NCI-H2081 treated with DMSO at 0.1 percent for 48 hours (cell line): ENCODE measurements at places on chromosomes 2 and 18.

DNA sequence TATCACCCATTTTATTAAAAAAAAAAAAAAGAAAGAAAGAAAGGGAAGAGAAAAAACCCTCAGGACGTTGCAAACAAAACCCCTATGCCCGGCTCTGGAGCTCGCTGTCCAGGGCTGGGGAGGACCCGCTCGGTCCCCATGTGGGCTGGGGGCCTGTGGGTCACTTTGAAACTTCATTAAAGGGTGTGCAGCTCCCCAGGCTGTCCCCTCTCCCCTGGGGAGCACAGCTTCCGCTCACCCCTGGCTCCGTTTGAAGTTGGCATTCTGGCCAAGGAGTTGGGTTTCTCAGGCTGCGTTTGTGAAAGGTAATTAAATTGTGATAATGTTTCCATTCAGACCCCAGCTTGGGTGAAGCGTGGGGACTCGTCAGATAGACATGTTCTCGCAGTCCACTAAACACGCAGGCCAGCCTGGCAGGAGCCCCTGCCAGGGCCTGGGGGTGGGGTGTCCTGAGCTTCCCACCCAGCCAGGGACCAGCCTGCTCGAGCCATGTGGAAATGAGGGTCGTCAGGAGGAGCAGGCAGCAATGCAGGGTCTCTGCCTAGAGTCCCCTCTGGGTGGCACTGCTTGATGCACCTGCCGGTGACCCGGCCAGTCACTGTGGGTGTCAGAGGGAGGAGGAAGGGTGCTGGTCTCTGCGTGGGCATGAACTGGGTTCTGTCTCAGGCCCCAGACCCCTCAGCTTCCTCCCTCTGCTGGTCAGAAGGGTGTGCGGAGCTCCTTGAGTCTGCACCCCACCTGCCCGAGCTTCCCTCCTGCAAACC lies 166.2 kb downstream of the INHBB start:
- DNase-seq: no peak

DNA sequence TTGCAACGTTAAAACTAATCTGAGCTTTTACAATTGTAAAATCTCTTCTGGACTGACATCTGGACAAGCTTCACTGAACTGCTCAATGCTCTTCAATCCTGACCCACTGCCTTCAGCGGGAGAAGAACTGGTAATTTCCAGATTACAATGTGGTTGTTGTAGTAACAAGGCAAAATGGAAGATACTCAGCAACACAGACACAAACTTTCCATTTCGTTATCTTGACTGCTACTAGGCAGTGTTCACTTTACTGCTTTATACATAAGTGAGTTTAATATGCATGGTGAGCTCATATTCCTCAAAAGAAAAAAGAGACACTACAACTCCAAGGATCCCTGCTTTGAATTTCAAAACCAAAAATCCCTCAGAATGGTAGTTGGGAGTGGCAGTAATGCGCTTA lies 51.9 kb downstream of the GRB14 start:
- no peak for DNase-seq

GRCh38 chr2:126880817-126881216 lies 17.9 kb upstream of the TEX51 start:
- DNase-seq: no peak

DNA sequence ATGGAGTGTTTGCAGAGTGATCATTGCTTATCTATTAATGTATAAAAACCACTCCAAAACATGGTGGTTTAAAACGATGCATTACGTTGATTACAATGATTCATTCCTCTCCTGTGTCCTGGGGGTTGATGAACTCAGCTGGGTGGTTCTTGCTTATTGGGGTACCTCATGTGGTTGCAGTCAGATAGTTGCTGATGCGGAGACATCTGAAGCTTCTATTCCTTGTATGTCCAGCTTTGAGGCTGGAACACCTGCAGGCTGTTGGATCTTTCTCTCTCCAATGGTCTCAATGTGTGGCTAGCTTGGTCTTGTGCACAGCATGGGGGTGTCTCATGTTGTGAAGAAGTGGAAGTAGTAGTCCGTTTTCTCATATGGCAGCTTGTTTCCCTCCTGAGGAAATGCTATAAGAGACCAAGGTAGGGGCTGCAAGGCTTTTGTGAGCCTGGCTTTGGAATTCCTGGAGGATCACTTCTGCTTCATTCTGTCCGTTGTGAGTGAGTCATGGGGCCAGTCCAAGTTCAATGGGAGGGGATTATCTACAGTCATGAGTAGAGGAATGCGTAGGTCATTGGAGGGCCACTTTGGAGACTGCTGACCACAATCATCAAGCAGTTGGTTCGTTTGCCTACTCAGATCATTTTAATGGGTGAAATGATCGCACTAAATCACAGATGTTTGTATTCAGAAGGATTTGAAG lies 601.0 kb downstream of the SLC4A3 start:
- no peak for DNase-seq

DNA sequence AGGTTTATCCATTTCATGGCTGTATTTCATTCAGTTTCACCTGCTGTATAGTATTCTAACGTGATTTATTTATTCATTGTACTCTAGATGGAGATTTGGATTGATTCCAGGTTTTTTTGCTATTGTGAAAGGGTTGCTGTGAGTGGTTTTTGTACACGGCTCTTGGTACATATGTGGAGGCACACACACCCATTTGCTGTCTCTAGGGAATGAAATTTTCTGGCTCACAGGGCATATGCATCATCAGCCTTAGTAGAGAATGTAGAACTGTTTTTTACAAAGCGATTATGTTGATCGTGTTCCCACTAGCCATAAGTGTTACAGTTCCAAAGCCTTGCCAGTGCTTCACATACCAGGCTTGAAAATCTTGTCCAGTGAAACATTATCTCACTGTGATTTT lies 5.1 kb downstream of the SPTBN1 start:
- DNase-seq: no peak

- no peak for DNase-seq
These were observed 41.2 kb upstream of the DAPL1 start for GRCh38 chr2:158753641-158754611.

DNA sequence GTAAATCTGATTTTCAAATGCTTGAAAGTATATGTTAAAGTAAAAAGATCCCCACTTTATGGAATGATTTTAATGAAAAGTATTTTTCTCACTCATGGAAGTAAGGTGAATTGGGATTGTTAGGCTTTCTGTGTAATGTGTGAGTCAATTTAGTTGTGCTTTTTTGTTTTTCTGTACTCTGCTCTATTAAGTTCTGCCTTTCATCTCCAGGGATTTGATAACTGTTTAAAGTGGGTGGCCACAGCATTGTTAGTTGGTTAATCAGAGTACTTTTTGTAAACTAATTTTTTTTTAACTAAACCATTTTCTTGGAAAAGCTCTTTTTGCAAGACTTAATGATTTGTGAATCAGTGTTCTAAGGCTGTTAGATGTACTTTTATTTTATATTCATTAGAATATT lies 76.8 kb downstream of the ABI2 start:
- DNase-seq: no peak

DNA sequence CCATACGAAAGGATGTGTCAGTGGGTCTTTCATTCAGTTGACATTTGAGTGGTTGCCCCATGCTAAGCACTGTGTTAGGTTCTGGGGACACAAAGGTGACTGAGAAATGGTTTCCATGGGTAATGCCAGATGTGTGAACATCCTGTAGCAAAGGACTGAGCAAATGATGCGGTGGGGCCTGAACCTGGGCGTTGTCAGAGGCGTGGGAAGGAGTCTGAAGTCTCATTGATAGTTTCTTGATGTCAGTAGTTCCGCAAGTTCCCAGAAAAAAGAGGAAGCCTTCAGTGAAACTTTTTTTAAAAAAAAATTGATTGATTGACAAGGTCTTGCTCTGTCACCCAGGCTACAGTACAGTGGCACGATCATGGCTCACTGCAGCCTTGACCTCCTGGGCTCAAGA lies 56.9 kb downstream of the LIMS1 start:
- DNase-seq: no peak

- DNase-seq: no peak
These were observed 93.9 kb downstream of the ACVR1 start for GRCh38 chr2:157782057-157782845.

DNA sequence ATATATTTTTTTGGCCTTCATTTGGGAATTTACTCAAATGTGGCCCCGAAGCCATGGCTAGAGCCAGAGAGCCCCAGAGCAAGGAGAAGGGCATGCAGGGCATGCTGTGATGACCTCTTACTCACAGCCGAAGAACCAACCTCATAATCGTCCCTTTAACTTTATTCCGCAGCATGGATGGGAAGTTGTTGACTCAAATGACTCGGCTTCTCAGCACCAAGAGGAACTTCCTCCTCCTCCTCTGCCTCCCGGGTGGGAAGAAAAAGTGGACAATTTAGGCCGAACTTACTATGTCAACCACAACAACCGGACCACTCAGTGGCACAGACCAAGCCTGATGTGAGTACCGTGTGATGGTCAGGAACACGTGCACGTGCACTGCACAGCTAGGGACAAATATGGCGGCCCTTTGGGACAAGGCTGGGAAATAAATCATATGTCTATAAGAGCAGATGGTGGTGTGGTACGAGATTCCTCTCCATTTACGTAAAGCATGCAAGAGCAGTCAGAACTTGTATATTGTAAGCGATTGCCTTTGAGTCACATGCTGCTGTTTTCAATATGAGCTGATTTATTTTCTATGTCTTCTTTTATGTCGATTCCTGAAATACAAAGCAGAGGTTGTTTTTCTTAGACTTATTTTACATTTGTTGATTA lies 280.9 kb downstream of the NEDD4L start:
- DNase-seq: no peak

GRCh38 chr2:102334486-102334885 lies 21.1 kb upstream of the IL18R1 start:
- DNase-seq: no peak

- no peak for DNase-seq
These were observed 10.7 kb upstream of the FAHD2A start for GRCh38 chr2:95391641-95392310.

GRCh38 chr2:141654311-141654710 lies 476.5 kb downstream of the LRP1B start:
- DNase-seq: no peak

DNA sequence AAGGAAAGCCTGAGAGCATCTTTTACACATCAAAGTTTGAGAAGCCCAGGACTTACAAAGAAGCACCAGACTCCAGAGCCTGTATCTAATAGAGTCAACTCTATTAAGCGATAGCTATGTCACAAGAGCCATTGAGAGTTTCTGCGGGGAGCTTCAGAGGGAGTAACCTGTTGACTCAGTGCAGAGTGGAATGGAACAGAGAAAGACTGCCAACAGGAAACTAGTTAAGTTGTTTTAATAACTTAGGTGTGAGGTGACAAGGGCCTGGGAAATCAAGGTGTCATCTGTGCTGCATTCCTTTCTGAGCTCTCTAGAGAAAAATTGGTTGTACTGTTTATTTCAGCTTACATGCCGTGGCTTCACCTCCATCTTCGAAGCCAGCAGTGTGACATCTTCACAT lies 513.8 kb upstream of the POU3F3 start:
- no peak for DNase-seq

DNA sequence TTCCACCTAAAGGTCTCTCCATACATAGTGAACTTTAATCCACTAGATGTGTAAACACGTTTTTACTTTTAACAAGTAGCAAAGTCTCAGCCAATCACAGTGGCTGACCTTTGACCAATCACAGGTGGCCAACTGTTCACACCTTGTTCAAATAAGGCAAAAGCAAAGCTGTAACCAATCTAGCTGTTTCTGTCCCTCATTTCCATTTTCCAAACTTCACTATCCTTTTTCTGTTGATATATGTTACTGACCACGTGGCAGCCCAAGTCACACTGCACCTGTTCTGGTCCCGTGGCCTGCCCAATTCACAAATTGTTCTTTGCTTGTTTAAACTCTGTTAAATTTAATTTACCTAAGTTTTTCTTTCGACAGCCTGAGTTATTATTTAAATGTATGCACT lies 393.5 kb upstream of the NETO1 start:
- no peak for DNase-seq

DNA sequence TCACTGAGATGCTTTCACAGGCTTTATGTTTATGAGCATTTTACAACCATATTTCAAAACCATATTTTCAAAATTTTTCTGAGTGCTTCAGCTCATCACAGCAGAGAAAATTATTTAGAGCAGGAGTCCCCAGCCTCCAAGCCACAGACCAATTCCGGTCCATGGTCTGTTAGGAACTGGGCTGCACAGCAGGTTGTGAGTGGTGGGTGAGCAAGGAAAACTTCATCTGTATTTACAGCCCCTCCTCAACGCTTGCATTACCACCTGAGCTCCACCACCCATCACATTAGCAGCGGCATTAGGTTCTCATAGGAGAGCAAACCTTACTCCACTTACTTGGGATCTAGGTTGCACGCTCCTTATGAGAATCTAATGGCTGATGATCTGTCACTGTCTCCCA lies 165.6 kb downstream of the SEPTIN10 start:
- DNase-seq: no peak

- DNase-seq: no peak
These were observed 324.9 kb downstream of the LPIN1 start for GRCh38 chr2:12071318-12071717.

DNA sequence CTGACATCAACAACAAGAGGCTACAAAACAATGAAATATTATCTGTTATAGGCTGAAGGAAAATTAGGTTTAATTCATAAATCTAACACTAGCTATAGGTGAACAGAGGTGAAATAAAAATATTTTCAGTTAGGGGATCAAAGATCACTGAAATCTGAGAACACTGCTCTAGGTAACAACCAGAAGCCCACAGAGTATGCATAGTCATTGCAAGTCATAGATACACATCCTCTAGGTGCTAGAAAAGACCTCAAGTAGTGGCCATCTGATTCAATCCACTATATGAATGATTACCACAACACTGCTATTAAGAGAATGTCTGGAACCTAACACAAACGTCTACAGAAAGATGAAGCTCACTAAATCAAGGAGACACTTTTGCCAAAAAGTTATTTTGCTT lies 264.6 kb upstream of the CYP26B1 start:
- no peak for DNase-seq

GRCh38 chr18:74333091-74333490 lies 17.5 kb downstream of the C18orf63 start:
- no peak for DNase-seq

DNA sequence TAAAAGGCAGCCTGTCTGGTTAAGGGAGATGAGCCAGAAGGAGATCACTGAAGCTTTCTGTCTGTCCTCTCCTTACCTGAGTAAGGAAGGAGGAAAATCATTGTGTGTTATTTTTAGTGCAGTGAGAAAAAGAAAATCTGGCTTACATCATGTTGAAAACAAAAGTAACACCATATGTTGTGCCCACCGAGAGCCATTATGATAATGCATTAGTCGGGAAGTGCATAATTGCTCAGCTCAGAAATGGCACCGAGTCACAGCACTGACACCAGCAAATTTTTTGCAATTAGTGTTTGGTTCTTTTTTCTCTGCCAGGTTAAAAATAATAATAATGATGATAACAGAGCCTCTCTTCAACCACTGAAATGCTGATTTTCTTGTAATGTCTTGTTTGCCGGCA lies 46.6 kb downstream of the HNMT start:
- DNase-seq: no peak

DNA sequence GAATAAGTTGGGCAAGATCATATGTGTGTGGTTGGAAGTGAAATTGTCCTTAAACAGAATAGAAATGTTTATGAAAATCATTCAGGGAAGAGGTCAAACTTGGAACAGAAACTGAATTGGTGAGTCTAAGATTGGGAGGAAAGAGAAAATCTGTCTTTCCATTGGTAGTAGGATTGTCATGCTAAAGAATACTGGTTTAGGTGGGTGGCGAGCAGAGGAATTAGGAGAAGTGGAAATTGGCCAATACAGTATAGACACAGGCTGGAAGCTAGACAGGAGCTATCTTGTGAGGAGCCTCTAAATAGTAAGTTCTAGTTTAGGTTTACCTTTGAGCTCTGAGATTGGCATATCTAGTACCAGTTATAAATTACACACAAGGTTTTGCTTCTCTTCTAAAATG lies 80.9 kb upstream of the KYNU start:
- no peak for DNase-seq
